ENCODE measurements at places on chromosomes 5 and 9.

GRCh38 chr9:108609227-108609896 is 246.4 kb downstream of the ACTL7B start:
- DNase-seq, result no peak

DNA sequence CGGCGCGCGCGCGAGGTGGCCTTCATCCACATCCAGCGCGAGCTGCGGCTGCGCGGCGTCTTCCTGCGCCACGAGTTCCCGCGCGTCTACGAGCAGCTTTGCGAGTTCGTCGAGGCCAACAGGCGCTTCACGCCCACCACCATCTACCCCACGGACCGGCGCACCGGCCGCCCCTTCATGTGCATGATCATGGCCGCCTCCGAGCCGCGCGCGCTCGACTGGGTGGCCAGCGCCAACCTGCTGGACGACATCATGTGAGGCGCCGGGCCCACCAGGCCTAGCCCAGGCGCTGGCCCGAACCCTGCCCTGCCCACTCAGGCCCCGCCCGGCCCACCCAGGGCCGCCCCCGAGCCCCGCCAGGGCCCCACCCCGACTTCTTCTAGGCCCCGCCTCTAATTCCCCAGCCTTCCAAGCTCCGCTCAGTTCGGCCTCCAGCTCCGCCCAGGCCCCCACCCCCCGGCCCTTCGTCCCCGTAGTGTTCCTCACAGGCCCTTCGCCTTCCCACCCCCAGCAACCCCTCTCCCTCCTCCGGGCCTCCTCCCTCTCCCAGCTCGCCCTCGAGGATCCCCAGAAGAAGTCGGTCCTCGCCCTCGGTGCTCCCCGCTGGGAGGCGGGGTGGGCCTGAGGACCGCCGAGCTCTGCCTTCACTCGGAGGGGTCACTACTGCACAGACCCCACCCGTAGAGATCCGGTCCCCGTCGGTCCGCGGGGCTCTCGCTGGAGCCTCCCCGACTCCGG is 2.0 kb upstream of the PHPT1 start:
- no peak for DNase-seq

DNA sequence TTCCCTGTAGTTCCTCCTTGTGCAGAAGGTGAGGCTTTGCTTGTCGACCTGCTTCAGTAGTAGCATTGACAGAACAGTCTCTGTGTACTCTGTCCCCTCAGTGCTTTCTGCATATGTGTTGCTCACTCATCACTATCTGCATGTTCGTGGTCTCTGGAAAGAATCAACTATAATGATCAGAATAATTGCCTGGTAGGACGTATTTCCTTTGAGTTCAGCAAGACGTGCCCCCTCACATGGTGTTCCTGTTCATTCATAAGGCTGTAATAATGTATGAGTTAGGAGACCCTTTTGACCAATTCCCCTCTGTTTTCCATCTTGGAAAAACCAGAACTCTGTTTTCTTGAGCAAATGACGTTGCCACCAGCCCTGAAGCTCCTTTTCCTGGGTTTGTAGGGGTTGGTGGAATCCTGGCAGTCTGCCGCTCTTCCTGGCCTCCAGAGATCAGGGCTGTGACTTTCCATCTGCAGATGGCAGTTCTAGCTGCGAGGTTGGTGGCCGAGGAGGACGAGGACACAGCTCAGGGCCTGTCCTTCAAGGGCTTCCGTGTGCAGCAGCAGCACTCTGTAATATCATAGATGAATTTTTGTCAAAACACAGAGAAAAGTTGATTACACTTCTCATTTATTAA is 61.9 kb downstream of the EXOSC2 start:
- no peak for DNase-seq

DNA sequence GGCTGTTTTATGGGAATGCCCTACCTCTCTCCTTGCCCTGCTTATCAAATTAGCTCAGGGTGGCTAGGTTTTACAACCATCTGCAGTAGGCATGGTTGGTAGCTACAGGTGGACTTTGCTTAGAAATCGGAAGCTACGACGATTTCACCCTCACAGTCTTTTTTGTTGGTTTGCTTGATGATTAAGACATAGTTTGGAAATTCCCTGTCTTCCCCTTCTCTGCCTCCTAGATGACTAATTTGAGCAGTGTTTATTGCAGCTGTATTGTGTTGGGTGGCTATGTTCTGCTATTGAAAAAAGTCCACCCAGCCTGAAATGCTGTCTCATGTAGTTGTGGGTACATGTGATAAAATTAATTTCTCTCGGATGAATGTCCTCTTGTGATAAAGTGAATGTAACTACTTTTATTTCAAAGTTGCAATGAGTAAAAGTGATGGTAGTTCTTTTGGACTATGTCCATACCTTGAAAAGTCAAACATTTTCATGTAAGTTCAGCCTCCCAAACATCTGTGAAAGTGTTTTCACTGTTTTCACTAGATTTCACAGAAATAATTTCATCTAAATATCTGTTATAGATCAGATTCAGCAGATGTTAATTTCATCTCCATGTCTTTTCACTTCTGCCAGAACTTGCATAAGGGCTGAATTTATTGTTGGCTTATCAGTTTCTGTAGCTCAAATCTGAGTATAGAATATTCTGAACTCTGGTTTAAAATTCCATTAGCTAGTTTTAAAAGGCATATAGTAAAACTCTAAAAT is 37.3 kb upstream of the FYB1 start:
- no peak for DNase-seq

GRCh38 chr9:105975886-105976645 is 281.7 kb downstream of the TMEM38B start:
- DNase-seq, result no peak

DNA sequence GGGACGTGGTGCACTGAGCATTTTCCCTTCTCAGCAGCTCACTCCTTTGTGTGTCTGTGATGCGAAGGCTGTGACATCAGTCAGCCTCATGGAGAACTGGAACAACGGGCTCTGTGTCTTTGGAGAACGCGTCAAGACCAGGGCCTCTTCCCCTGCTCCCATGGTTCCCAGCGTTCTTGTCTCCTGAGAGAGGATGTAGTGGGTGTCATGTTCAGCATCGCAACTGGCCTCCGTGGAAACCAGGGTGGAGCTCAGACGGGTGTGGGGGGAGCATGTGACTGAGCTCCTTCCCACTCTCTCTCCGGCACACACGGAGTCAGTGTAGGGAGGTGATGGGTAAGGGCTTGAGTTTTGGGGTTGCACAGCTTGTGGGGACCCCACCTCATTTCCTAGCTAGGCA is 59.7 kb downstream of the TENT4A start:
- DNase-seq, result peak; percentile 20

GRCh38 chr5:18036531-18036930 is 402.3 kb downstream of the TAF11L14 start:
- DNase-seq, result no peak

DNA sequence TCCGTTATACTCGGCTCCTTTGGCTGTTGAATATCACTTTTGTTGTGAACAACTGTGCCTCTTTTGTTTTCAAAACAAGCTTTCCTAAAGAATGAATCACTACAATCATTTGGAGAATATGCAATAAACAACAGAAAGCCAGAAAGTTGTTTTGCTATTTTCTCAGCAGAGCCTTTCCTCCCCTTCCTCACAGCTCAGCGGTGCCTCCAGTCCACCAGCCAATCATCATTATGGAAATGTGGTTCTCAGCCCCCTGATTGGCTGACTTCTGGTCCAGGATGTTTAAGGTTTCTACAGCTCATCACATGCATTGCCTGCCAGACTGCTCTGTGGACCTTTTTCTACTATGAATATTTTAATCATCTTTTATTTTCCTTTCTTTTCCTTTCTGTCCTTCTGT is 9.1 kb upstream of the ZNF608 start:
- no peak for DNase-seq

GRCh38 chr5:143044265-143044664 is 274.1 kb downstream of the ARHGAP26 start:
- DNase-seq, result no peak

Data from NCI-H187 (cell line).